ENCODE measurements at places on chromosomes 13 and 19. TPM values are rescaled to one million over a fixed set of nuclear protein-coding genes. Genes with fewer than 3 reads are reported as not detected.
A peak's percentile ranks its signal among the peaks of the same experiment; 100 is the strongest.

- no peak for DNase-seq
Measured at GRCh38 chr19:30093966-30094755, 152.1 kb downstream of the URI1 start.

DNA sequence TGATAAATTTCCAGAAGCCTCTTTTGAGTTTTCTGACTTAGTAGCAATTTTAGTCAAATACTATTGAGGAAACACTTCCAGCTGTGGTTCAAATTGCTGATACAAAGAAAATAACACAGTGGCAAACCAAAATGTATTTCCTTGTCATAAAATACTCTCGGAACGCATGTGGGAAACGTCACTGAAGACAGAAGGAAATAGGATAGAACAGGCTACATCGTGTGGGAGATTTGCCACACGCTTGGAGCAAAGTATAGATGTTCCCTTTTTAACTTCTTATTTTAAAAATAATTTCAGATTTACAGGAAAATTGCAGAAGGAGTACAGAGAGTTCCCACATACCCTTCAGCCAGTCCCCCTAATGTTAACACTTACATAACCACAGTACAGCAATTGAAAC, 88.8 kb downstream of the ING1 start:
- no peak for DNase-seq

GRCh38 chr13:101139081-101139480, 277.2 kb downstream of the NALCN start:
- no peak for DNase-seq

- DNase-seq: no peak
Measured at GRCh38 chr13:77335543-77335942, 8.6 kb upstream of the MYCBP2 start.

HCST gene
- total RNA-seq: not detected

- DNase-seq: no peak
Measured at GRCh38 chr13:50014386-50014785, 858 bp upstream of the KCNRG start.

DNA sequence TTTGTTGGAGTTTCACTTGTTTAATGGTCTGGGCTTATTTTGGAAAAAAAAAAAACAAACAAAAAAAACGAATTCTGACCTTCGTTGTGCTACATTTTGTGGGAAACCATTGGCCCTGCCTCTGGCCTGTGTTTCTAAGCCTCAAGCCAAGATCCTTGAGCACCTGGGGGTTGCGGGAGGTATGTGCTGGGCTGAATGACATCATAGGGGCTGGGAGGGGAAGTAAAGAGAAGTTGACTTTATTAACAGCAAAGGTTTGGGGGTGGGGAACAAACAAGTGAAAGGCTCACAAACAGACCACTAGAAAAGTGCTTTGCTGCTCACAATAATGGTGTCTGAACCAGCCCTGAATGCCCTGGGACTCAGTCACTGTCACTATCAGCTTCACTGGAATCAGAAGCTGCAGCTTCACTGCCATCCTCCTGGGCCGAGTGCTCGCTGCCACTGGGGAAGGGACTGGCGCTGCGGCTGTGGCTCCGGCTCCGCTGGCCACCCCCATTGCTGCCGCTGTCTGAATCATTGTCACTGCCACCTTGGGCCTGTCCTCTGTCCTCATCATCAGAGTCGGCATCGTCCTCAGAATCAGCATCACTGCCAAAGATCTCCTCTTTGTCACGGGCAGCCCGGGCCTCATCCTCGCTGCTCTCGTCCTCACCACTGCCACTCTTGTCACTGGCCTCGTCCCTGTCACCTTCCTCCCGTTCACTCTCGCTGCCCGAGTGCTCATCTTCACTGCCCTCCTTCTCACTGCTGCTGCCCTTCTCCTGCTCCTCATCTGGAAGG, 5.1 kb downstream of the PAF1 start:
- DNase-seq: no peak

GRCh38 chr13:77717508-77717907, 20.0 kb downstream of the SLAIN1 start:
- DNase-seq: no peak

CEACAM8 gene
- not detected for total RNA-seq

ELANE gene
- 3.4 TPM for total RNA-seq

- no peak for DNase-seq
Measured at GRCh38 chr13:112450118-112450903, 74.2 kb downstream of the SPACA7 start.

GRCh38 chr19:48469289-48469881, at the start of gene CYTH2:
CYTH2 (plus strand) TSS chr19:48469369; CDS start chr19:48469508, 139 bp downstream.
- peak; percentile 82 for DNase-seq

DNA sequence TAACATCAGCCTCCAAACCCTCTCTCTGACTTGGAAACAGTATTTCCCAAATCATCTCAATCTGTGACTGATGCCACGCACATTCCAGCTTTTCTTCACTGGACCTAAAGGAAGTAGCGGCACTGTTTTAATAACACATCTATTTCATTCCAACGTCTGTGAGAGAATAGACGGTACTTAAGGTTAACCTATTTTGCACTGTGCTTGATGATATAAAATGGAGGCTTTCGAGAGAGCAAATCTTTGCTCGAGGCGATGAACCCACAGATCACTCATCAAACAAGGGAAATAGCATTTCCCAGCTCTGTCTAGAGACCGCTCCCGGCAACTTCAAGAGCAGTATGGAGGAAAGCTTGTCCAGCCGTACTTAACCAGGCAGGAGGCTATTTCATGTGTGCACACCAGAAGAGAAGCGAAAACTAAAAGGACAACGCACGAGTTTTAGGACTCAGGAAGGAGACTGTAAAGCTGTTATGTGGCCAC, 2.9 kb downstream of the UBL3 start:
- peak; percentile 42 for DNase-seq

HDGFL2 gene
- total RNA-seq: 8.5 TPM

DNA sequence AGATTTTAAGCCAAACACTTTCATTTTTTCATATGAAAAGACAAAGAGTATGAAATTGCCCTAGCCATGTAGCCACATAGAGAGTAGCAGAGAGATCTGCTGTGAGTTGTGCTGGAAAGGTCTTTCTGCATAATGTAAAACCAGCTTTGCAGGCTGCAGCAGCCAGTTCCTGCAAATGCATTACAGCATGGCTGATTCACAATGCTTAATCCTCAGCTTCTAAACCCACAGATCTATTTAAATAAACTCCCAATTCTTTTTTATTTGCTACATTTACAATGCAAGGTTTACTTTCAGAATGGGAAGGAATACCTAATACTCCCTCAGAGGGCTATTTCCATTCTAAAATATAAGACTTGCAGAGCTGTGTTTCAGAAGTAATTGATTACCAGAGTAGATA, 185.6 kb upstream of the STARD13 start:
- no peak for DNase-seq

GRCh38 chr13:97124915-97125809, 97.0 kb upstream of the MBNL2 start:
- peak; percentile 54 for DNase-seq

DNA sequence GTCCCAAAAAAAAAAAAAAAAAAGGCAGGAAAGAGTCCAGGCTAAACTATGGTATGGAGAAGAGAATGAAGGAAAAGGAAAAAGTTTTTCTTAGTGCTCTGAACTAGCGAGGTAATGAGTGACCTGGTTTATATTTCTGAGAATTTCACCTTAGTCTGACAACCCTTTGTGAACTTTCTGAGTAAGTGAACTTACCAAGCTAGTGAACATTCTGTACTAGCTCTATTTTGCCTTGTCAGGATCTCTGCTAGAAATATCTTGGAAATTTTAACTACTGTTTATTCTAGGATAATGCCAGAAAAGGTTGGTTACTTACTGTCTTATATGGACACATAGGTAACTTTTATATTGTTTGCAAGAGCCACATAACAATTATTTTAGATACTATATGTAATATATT, 4.4 kb downstream of the TRIM13 start:
- DNase-seq: no peak

- peak; percentile 57 for DNase-seq
Measured at GRCh38 chr19:37594982-37595382, 306 bp downstream of the ZNF540 start.

UBE2L5 gene
- total RNA-seq: 2.8 TPM

F2RL3 gene
- total RNA-seq: 0.07 TPM

MAST3 gene
- total RNA-seq: 5.6 TPM

MIA gene
- 2.8 TPM for total RNA-seq

DNA sequence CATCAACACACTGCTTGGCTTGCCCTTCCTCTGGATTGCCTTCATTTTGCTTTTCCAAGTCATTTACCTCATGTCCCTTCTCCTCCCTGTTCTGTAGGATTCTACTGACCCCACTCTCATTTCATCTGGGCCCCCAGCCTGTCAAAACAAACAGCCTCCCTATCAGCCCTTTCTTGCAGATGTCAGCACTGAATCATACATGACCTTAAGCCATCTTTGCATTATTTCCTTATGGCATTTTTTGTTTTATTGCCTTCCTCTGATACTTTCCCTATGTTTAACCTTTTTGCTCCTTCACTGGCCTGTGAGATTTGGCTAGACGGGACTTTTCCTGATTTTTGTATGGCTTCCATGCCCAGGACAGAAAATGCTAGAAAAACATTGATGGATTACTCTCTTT, 8.7 kb downstream of the LRCH1 start:
- DNase-seq: no peak

DNA sequence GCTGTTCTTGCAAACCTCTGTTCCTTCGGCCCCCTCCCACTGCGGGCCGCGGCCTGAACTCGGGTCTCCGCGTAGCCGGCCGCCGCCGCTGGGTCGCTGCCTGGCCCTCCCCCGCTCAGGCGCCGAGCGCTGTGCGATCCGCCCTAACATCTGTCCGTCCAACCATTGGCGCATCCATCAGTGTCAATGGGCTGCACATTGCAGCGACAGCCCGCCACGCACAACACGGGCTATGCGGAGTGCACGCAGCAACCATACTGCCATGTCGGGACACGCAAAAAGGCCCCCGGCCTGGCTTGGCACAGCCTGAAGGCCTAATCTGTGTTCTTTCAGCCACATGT, 2.6 kb upstream of the TSHZ3 start:
- DNase-seq: no peak

GRCh38 chr19:50959731-50960500, 7.1 kb upstream of the KLK5 start:
- DNase-seq: no peak

GRCh38 chr19:42184401-42184861, 33.0 kb downstream of the DEDD2 start:
- peak; percentile 61 for DNase-seq

GRCh38 chr19:49213791-49214190, 56.2 kb downstream of the TRPM4 start:
- DNase-seq: no peak

SWSAP1 gene
- total RNA-seq: 0.77 TPM

DNA sequence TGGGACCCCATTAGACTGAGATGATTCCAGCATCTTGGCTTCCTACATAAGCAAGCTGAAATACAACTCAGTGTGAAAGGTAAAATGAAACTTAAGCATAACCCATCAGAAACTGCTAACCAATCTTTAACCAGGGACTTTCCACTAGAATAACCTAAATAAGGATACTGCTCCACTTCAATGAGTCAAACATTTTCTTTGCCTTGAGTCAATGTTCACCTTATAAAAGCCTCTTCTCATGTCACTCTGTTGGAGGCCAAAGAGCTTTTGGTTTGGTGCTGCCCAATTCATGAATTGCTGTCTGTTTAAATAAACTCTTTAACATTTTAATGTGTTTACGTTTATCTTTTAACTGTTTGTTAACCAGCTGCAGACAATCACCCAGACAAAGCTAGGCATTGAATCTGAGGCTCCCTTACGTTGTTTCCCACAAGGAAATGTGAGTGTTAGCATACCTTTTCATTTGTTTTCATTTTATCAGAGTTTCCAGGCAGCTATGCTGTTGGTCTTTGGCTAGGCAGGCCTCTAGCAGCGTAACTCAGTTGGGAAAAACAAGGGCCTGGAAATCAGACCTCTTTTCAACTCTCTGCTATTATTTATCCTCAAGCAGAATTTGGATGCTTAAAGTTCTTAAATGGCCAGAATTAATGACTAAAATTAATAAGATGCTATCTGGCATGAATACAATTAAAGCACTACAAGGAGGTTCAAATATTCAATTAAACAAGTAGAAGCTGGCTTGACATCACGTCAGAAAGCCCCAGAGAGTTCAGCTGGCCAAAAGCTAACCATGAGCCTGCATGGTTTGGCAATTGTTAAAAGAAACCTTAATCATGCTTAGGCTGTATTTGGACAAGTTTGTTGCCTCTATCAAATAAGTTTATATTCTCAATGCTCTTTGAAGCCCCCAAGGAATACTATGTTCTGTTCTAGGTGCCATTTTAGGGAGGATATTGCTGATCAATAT, 200.2 kb downstream of the DCLK1 start:
- DNase-seq: peak; percentile 35

GRCh38 chr13:70080012-70080411, 27.6 kb upstream of the ATXN8OS start:
- no peak for DNase-seq

GRCh38 chr19:38219221-38219620, 4.8 kb downstream of the DPF1 start:
- DNase-seq: no peak

- no peak for DNase-seq
Measured at GRCh38 chr13:70896136-70896535, 787.9 kb upstream of the KLHL1 start.

CD177 gene
- 1.3 TPM for total RNA-seq

- peak; percentile 81 for DNase-seq
Measured at GRCh38 chr19:34480971-34481841, at the start of gene WTIP. WTIP (plus strand) TSS chr19:34481758; CDS start chr19:34481975, 217 bp downstream.

DNA sequence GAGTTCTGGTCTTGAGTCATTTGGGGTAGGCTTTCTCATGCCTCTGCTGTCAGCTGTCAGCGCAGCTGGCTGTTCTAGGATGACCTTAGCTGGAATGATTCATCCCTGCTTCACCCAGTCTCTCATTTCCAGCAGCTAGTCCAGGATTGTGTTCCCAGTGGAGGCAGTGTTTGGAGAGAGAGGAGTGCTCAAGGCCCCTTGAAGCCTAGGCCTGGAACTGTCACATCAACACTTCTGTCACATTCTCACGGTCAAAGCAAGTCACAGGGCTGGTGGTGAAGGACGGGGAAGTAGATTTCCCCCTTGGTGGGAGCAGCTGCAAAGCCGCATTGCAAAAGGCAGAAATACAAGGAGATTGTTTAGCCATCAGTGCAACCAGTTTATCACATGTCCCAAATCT, 15.2 kb downstream of the TPT1 start:
- no peak for DNase-seq

DNA sequence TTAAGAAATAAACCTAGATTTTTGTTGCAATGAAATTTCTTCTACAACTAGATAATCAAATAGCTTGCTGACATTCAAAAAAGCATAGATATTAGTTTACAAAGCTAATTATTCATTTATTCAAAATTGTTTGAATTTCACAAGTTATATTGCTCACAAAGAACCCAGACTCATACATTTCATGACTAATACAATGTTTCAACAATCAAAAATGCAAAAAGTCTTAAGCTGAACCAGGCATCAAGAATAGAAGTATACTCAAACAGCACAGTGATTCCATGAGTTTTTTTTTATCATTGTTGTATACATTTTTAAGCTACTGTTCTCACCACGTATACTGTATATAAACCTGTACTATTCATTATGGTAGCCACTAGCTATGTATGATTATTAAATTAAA, 51.0 kb downstream of the DIAPH3 start:
- no peak for DNase-seq

GDF15 gene
- 0.88 TPM for total RNA-seq

Data from uterus (tissue), 4 donors.